Activated CD8-positive, alpha-beta memory T cell treated with anti-CD3 and anti-CD28 coated beads, Interleukin-2, amount 10 ng/mL, durations not matched to agents 7 days and 5 days (primary cell): ENCODE measurements at places on chromosomes 1 and 21. TPM values are rescaled to one million over a fixed set of nuclear protein-coding genes. Genes with fewer than 3 reads are reported as not detected.

Gene PKP1
- total RNA-seq: not detected

Gene KCNK2
- total RNA-seq: not detected

Gene UMODL1
- 0.05 TPM for total RNA-seq

Gene OR6K3
- not detected for total RNA-seq

Gene TMEM269
- total RNA-seq: not detected

Gene HTR1D
- not detected for total RNA-seq

Gene KCNE2
- total RNA-seq: not detected

Gene BARHL2
- not detected for total RNA-seq

Gene RPL5
- 800 TPM for total RNA-seq

Gene SPAG17
- total RNA-seq: not detected

Gene UBL4B
- not detected for total RNA-seq

Gene LRRC53
- not detected for total RNA-seq

Gene TRAF5
- total RNA-seq: 63.2 TPM

Gene ZSWIM5
- total RNA-seq: 0.64 TPM

Gene TNFRSF4
- total RNA-seq: 72.4 TPM

Gene CRYBG2
- 8.6 TPM for total RNA-seq

Gene PIK3CD
- 261 TPM for total RNA-seq

Gene CACNA1E
- not detected for total RNA-seq

Gene CRP
- total RNA-seq: not detected

Gene PRR9
- total RNA-seq: not detected

Gene TAL1
- total RNA-seq: not detected

Gene EVA1C
- total RNA-seq: 7.6 TPM

Gene PPFIA4
- 4.6 TPM for total RNA-seq

Gene FAM110D
- total RNA-seq: not detected

Gene WNT9A
- 0.50 TPM for total RNA-seq

Gene LCA5L
- total RNA-seq: not detected

Gene MAGOH
- total RNA-seq: 80.1 TPM

Gene ST6GALNAC3
- 0.26 TPM for total RNA-seq

Gene NHLH1
- 0.44 TPM for total RNA-seq

Gene LCE1E
- total RNA-seq: not detected

Gene LDLRAD1
- total RNA-seq: not detected

Gene PDZK1
- total RNA-seq: not detected

Gene RGS1
- 27.1 TPM for total RNA-seq

Gene ELAPOR1
- 4.5 TPM for total RNA-seq

Gene LRRC41
- 33.4 TPM for total RNA-seq

Gene AHDC1
- total RNA-seq: 18.5 TPM

Gene RUNX3
- total RNA-seq: 224 TPM
